GM12864 (cell line): ENCODE measurements at places on chromosomes 11 and 22.

DNA sequence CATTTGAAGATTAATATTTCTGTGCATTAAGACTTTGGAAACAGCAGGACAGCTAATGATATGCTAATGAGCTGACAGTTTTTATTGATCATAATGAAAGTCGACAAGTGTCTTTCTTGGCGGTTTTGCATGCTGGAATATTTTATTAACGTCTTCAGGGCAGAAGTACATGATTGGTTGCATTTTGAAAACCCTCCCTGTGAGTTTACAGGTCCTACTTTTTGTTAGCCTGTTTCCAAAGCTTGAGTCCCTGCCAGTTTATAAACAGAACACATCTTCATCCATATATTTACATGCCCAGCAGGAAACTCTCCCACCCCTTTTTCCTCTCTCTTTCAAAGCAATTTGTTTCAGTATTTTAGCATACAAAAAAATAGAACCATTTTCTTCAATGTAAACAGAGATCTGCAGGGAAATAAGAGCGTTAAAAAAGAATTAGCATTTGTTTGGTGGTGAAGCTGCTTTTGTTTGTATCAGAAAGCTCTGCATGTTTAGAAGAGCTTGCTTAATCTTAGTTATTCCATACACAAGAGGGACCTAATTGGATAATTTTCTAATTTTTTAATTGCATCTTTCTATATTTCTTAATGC is 243.6 kb downstream of the NELL1 start:
- no peak for DNase-seq

- no peak for DNase-seq
Observed at GRCh38 chr22:29205594-29206371, at the start of gene EMID1. TSS of gene EMID1 (plus strand) at chr22:29205896. CDS start at chr22:29206039, 143 bp downstream.

DNA sequence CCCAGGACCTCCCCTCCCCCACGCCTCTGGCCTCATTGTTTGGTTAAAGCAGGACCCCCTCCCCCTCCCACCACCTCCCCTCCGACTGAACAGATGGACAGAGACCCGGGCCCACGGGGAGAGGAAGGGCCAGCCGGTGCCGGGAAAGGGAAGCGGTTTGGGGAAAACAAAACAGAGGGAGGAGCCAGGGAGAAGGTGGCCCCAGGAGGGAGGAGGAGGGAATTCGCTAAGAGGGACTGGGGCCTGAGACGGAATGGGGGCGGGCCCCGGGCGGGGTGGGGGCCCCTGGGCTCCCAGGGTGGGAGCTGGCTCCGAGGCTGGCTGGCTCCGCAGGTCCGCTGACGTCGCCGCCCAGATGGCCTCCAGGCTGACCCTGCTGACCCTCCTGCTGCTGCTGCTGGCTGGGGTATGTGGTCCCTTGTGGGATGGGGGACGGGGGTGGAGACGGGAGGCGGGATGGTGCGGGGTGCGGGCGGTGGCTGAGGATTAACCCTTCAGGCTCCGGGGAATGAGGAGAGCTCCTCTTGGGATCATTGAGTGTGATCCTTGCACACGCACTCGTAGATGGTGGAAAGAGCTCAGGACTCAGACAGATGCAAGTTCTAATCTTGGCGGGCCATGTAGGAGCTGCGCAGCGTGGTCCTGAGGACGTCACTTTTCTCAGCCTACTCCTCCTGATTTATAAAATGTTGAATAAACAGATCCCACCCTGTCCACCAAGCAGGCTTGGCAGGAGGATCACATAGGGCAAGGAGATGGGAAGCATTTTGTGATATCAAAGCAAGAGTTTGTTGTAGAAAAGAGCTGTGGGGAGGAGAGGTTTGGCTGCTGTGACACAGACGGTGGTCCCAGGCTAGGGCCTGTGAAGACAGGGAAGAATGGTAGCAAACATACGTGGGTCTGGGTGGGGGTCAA is 688 bp downstream of the SERPING1 start:
- no peak for DNase-seq

DNA sequence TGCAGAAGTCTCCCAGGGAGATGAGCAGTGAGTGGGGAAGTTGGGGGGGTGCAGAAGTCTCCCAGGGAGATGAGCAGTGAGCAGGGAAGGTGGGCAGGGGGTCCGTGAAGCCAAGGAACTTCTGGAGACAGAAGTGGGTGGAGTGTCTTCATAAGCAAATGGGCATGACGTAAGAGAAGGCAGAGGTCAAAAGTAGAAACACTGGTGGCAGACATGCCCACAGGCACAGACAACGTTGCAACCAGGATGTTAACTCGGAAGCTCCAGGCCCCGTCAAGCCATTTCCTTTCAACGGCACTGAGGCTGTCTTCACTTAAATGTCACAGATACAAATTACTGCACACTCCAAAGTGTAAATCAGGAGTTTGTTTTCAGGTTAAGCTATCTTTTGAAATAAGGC is 186.1 kb downstream of the SHANK2 start:
- DNase-seq = no peak

DNA sequence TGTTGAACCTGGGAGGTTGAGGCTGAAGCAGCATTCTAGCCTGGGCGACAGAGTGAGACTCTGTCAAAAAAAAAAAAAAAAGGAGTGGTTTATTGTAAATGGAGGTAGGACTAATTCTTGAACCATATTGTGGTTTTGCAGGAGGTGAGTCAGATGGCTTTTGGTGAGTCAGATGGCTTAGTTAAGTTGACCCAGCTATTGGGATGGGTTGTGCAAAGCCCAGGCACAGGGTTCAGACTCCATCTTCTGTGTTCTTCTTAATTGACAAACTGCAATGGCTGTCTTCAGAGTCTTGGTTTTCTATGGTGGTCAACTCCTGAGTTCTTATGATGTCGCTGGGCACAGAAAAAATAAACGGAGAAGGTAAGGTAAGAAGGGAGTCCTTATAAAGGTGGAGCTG is 182.7 kb downstream of the ADAMTS15 start:
- DNase-seq = no peak

- DNase-seq = peak; percentile 71
Observed at GRCh38 chr11:115497303-115497702, 6.9 kb downstream of the CADM1 start.

DNA sequence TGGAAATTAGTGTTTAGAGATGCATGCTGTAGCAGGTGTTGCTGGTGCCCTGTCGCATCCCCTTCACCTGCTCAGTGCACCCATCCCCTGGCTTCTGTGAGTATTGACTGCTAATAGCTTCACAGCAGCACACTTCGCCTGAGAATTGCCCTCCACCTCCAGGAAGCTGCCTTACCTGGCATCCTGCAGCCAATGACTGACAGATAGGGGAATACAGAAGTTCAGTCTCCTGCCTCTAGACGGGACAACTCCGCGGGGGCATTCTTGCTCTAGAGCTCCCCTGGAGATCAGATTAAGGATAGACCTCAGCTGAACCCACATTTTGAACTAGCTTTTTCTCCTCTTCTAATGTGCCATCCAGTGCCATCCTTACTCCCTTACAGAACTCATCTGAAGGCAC is 9.3 kb upstream of the CD3E start:
- no peak for DNase-seq

GRCh38 chr22:25023879-25024278 is 71.4 kb downstream of the KIAA1671 start:
- no peak for DNase-seq

DNA sequence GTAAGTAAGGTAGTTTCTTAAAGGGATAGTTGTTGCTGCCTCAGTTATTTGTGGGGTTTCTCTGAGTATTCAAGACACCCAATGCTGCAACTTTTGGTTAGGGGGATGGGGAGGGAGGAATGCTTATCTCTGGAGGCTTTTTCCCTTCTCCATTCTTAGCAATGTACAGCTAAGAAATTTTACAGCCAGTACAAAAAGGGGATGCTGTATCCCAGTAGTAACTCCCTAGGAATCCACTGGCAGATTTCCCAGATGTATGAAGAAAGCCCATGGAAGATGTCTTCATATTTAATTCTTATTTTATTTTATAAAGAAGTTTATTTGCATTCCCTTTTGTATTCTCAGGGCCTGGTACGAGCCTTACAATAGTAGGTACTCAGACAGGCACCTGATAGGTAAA is 154.8 kb downstream of the ENTHD1 start:
- no peak for DNase-seq

DNA sequence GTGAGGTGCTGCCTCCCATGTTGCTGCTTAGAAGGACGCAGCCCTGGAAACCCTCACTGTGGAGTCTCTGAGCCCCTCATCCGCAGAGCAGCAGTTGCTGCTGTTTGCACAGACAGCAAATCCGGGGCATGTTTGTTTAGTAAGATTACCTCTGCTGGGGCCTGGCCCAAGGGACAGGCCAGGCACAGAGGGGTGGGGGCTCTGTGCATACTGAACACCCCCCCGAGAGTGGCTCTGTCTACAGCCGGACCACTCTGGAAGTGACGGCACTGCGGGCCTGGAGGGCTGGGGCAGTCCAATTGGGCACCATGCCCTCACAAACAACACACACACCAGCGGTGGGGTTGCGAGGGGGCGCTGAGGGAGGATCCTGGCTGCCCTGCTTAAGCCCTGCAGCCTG is 22.9 kb upstream of the CCDC188 start:
- no peak for DNase-seq
